Effector memory CD8-positive, alpha-beta T cell (primary cell): ENCODE measurements at places on chromosomes 5 and 9.

DNA sequence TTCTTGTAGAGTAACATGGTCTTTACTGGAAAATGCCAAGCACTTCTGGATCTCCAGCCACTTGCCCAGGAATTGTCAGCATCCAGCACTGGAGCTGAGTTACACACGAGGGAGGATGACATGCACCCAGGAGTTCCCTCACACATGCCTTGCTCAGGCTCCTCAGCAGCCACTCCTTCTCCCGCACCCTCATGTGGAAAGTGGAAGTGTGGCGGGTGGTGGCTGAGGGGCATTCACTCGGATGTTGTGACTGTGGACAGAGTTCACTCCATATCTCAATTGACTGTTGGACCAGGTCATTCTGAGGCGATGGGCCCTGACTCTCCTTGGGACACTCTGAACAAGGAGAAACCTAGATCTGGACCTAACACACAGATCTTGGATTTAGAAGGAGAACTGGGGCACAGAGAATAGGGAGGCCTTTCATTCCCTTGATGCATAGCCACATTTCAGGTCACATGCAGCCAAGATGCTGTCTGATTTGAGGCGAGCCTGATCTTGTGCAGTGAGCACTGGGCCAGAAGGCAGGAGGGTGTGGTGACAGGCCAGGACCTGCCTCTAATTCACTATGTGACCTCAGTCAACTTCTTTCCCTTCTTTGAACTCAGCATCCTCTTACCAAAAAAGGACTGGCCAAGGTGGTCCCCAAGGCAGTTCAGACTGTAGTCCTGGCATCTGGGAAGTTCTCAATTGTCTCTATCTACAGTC lies 62.1 kb downstream of the CYSTM1 start:
- DNase-seq, result no peak

- DNase-seq, result no peak
Observed at GRCh38 chr9:112503170-112503569, 16.5 kb downstream of the KIAA1958 start.

DNA sequence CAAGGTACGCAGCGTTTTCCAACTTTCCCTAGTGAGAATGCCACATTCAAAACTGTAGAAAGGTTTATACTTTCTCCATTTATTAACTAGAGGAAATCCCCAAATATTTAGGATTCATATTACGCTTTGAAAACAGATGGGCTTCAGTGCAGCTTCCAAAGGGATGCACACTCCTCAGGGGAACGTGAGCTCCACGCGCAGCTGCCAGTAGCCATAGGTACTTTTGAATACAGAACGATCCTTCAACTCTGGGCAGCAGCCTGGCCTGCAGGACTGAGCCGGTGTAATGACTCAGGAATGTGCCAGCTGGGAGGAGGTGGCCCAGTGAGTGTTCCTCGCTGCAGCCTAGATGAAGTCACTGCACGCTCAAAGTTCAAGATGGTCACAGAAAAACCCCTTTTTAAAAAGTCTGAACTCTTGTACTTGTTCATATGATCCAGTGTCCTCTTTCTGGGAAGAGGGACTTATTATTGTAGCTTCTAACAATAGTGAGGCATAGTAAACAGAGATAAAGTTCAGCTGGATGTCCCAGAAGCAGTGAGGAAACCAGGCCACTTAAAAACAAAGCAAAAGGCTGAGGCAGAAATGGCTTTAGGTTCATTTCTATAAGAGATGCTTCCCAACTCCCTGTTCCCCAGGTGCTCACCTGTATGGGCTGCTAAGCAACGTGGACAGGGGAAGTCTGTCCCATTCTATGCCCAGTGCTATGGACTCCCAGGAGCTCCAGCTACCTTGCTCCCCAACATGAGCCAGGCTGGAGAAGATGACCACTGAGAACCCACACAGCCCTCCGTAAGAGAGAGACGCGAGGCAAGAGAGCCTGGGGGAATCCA lies 130.0 kb downstream of the LHFPL2 start:
- no peak for DNase-seq

DNA sequence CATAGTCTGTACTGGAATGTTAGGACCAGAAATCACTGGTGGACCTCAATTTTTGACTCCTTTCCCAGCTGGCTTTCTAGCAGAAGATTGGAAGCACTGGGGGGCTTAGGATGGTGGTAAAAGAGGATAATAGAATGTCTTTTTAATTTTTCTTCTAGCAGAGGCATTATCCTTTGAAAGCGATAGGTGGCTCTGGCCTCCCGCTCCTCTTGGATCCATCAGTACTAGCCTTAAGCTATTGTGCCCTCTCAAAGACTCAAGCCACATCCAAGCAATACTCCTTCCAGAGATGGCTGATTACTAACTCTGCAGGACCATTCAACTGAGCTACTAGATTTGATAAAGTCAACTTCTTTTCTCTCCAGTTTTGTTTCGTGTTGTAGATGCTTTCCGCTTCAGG lies 610.6 kb downstream of the CDH12 start:
- no peak for DNase-seq

GRCh38 chr9:119094086-119094485 lies 275.1 kb downstream of the BRINP1 start:
- no peak for DNase-seq

DNA sequence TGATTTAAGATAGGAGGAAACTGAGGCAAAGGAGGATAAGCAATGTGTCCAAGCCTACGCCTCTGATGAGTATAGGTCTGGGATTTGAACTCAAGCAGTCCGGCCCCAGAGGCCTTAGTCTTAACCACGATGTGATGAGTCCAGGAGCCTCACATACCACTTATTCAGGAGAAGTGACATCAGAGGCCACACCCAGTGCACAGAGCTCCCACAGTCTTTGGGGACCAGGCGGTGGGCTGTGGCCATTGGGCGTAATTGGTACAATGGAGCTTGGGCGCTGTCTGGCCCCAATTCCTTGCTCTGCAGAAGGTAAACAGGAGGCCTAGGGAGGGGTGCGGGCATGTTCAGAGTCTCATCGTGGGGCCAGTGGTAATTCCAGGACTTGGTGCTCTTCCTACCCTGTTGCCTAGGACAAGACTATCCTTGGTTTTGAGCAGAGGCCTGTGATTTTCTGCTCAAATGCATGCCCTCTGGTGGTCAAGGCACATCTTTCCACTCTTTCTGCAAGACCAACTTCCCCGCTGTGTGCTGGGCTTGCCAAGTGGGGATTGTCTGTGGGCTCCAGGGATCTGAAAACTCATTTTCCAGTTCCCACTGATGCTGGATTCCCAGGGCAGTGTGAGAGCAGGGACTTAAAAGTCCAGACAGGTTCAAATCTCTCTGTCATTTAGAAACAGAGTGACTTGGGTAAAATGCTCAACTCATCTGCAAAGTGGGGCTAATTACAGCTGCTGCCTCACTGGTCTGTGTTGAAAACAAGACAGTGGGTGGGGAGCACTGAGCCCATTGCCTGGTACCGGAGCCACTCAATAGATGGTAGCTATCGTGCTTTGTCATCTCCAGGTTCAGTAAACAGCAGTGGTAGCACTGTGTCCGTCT lies 15.8 kb downstream of the NDST1 start:
- DNase-seq, result no peak

GRCh38 chr5:69213513-69214215 lies 21.0 kb upstream of the CDK7 start:
- no peak for DNase-seq

GRCh38 chr5:98927989-98928872 lies 576 bp downstream of the CHD1 start:
- DNase-seq, result peak; percentile 39

DNA sequence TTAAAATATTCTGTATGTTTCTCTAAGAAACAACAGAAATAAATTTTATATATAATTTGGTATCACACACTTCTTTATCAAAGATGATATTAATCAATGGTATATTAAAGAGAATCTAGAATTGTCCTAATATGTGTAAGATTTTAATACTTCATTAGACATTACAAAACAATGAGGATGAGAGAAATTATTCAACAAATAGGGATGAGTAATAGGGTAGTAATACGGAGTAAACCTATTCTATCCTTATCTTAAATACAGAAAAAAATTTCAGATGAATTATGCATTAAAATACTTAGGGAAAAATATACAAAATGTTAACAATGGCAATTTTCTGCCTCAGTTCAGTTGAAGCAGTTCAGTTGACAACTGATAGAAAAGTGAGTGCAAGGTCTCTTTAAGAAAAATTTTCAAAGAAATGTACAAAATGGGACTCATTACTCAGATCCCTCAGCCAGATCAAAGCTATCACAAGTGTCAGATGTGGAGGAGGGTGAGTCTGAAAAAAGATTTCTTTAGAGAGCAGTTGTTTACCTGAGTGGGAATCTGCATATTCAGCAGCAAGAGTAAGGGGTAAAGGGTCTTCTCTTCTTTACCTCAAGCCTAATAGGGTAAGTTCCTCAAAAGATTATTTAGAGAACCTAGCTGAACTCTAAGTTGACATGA lies 56.7 kb upstream of the GCNT4 start:
- no peak for DNase-seq

DNA sequence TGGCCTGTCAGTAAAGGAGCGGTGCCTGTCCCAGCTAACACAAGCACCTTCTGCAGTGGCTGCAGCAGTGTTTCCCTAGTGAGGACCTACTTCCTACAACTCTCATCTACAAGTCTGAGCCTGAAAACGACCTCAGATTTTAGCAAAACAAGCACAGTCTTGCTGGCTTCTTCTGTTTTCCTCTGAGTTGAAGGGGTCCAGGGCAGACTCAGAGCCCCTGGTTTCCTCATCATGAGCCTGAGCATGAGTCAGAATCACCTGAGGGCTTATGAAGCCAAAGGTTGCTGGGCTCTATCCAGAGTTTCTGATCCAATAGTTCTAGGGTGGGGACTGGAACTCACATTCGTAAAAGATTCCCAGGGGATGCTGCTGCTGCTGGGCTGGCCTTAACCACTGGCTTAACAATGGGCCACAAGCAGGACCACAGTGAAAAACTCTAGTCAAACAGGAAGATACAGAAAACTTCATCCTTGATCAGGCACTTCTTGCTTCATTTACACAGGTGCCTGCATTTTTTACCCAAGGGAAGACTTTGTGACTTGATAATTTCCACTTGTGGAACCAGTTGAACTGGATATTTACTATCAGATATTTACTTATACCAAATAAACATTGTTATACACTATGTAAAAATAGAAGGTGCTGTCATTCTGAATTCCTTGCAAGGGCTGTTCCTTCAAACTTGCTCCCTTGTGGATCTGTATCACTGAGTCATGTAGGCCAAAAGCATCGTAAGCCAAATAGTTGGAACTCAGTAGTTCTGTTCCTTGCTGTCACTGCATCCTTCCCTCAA lies 4.3 kb upstream of the ACER2 start:
- no peak for DNase-seq

- DNase-seq, result no peak
Observed at GRCh38 chr5:150648294-150649107, 8.0 kb downstream of the SYNPO start.

DNA sequence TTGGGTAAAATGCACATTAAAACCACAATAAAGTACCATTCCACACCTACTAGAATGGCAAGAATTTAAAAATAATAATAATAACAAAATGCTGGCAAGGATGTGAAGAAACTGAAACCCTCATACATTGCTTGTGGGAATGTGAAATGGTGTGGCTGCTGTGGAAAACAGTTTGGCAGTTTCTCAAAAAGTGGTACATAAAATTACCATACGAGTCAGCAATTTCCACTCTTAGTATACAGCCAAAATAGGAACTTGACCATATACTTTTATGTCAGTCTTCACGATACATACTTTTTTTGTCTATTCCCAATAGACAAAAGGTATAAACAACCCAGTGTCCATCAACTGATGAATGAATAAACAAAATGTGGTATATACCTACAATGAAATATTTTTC lies 15.6 kb downstream of the FKBP15 start:
- DNase-seq, result no peak

DNA sequence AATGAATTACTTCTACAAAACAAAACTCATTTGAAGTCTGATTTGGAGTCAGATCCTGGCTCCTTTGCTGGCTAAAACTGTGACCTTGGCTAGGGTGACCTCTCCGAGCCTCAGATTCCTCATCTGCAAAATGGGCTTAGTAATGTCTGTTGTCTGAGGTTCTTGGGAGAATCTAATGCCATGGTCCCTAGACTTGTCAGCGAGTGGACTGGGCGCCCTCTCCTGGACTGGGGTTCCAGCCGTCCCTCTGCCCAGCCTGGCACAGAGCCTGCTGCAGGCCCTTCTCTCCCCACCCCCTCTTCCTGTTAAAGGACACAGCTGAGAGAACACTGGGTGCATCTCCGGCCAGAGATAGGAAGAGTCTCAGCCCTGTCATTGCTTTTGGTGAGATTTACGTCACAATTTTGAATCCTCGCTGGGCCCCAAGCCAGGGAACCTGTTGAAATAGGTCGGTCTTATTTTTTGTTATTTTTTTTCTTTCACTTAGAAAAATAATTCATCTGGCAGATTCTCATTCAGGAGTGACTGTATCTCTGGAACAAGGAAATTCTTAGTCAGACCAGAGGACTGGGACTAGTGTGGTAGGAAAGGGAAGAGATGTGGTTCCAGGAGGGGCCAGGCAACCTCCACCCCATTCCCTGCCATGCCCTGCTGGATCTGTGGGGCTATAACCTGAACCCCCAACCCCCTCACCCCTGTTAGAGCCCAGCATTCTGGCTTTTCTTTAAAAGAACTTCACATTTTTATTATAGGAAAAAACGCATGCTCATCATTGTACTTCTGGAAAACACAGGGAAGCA lies 48.2 kb upstream of the RPL26L1 start:
- no peak for DNase-seq

DNA sequence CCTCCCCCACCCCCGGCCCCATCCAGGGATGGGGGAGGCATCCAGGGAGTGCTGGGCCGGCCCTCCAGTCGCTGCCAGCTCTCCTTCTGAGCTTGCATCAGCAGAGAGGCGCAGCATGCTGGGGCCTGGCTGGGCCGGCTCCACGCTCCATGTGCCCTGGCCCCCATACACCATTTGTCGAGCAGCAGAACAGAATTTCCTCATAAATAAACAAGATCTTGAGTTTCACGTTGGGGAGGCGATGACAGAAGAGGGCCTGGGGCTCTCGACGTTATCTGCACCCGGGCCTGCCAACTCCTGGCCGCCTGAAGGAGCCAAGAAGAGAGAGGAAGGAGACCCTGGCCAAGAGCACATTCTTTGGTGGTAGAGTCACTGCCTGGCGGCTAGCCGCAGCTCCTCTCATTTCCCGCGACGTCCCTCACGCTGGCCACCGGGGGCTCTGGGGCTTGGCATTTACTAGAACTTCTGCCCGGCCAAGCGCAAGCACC lies 177.0 kb downstream of the FGF18 start:
- DNase-seq, result no peak

DNA sequence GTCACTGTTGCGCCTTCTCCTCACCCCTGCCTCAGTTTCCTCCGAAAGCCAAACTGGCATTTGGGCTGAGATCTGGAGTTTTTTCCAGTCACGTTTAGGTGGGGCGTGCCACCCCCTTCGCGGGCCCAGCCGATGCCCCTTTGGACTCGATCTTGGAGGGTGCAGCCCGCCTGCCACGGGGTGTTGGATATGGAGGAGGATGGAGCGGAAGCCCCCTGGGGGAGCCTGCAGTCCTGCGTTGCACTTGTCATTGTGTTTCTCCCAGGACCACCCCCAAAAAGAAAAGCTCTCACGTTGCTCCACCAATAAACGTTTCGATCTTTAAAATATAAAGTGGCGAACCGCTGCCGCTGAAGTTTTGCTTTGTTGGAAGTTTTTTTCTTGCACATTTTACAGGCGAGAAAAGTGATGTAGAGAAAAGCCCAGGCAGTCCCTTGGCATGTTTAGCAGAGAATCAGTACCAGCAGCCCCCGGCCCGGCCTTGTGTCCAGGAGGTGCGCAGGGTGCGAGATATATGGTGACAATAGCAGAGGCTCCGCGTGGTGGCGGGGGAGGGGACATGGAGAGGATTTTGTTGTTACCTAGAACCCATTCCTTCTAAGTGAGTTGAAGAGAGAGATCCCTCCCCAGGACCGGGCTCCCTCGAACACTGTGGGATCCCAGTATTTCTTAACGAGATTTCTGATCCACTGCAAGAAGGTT lies 681 bp downstream of the F2R start:
- DNase-seq, result peak; percentile 6
